ENCODE measurements at places on chromosomes 7 and 10. TPM values are rescaled to one million over a fixed set of nuclear protein-coding genes. Genes with fewer than 3 reads are reported as not detected.

The VIPR2 gene
- 11.7 TPM for total RNA-seq

The TEX47 gene
- not detected for total RNA-seq

The ASB15 gene
- not detected for total RNA-seq

The CRHR2 gene
- total RNA-seq = not detected

The PLXDC2 gene
- 18.2 TPM for total RNA-seq

The VGF gene
- not detected for total RNA-seq

DNA sequence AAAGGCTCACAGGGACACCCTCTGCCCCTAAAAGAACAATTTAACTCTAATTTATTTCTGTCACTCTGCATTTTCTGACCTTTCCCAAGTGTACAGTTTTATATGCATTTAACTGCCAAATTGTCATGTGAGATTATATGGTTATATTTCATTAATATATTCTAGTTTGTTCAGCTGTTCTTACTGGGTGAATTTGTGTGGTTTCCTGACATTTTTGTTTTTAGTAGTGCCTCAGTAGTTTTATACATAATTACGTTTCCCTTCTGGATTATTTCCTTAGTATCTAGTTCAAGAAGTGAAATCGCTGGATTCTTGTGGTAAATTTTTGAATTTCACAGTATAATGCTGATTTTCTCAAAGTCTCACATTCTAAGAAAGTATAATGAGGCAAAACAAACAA is 41.3 kb downstream of the EGFR start:
- no peak for DNase-seq

DNA sequence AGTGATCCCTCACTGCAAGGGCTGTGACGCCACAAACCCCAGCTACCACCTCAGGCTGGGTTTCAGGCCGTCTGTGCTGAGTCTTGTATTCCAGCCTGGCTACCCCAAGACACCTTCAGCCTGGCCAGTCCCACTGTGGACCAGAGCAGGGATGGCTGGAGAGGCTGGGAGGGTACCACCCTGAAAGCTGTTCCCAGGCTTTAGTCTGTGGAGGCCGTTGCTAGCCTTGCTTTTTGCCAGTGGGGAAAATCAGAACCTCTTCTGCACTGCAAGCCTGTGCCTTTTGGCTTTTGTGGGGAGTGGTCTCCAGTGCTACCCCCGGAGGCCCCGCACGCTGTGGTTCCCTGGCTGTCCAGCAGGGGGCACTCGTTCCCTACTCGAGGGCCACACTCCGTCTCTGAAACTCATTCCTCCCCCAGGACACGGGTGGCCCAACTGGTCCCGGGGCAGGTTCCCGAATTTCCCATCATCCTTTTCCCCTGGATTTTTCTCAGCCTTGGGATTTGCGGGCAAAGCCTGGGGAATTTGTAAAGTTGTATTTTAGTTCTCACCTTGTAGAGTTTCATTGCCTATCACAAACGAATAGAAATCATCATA is 128.4 kb upstream of the BTBD16 start:
- DNase-seq = no peak

GRCh38 chr10:74596713-74597112 is 229.7 kb upstream of the KAT6B start:
- no peak for DNase-seq

DNA sequence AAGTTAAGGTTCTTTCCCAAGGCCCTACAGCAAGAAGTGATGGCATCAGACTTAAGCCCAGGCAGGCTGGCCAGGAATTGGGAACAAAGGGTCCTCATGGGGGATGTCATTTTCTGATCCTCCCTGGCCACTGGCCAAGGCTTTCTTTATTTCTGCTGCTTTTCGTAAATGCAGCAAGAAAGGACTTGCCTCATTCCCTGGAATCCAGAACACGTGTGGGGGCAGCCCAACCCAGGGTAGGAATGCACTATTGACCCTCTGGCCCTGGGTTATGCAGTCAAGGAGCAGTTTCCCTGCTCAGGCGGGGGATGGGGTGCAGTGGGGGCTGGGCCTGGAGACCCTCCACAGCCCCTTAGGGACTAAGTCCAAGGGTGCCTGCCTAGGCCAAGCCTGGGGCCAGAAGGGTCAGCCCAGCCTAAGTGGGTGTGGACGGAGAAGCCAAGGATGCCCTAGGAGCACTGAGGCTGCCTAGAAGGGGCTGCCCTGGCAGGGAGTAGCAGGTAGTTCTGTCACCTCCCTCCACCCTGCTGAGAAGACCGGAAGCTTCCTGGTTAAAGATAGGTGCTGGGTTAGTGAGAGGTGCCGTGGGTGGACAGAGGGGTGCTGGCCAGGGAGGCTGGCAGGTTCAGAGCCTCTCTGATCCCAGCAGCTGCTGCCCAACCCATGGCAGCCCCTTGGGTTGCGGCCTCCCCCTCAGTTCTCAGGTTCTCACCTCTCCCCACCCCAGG is 179.2 kb downstream of the SH3PXD2A start:
- peak; percentile 88 for DNase-seq

GRCh38 chr7:191981-192649 is at the start of gene FAM20C:
TSS of gene FAM20C (plus strand) at chr7:192571. CDS start at chr7:193200, 629 bp downstream.
- peak; percentile 95 for DNase-seq

- no peak for DNase-seq
These were observed 156.3 kb downstream of the RTKN2 start for GRCh38 chr10:62112300-62112699.

GRCh38 chr10:97713339-97713825 is at the start of gene MARVELD1:
TSS of gene MARVELD1 (plus strand) at chr10:97713730. CDS start at chr10:97713877, 147 bp downstream.
- peak; percentile 93 for DNase-seq

GRCh38 chr7:157793087-157793353 is 456.2 kb downstream of the DNAJB6 start:
- no peak for DNase-seq
